ENCODE measurements at places on chromosomes 2 and 18. TPM values are rescaled to one million over a fixed set of nuclear protein-coding genes. Genes with fewer than 3 reads are reported as not detected.

UPP2 gene
- not detected for polyA plus RNA-seq

HOXD12 gene
- polyA plus RNA-seq: not detected

MAP3K2 gene
- polyA plus RNA-seq: 9.9 TPM

THUMPD2 gene
- 11.6 TPM for polyA plus RNA-seq

LCLAT1 gene
- polyA plus RNA-seq: 5.1 TPM

CRACDL gene
- polyA plus RNA-seq: not detected

PLCL1 gene
- 0.23 TPM for polyA plus RNA-seq

RIT2 gene
- polyA plus RNA-seq: not detected

IL1B gene
- 3.6 TPM for polyA plus RNA-seq

ABCG5 gene
- not detected for polyA plus RNA-seq

OTX1 gene
- polyA plus RNA-seq: not detected

DCDC2C gene
- polyA plus RNA-seq: not detected

CNDP2 gene
- polyA plus RNA-seq: 121 TPM

WIPF1 gene
- 137 TPM for polyA plus RNA-seq

DPP4 gene
- polyA plus RNA-seq: 0.20 TPM

TTN gene
- polyA plus RNA-seq: 1.0 TPM

RGPD4 gene
- not detected for polyA plus RNA-seq

CRYGD gene
- polyA plus RNA-seq: not detected

KIAA2012 gene
- polyA plus RNA-seq: not detected

ACOXL gene
- 0.06 TPM for polyA plus RNA-seq

PRSS56 gene
- polyA plus RNA-seq: not detected

ZSWIM2 gene
- not detected for polyA plus RNA-seq

DQX1 gene
- 0.46 TPM for polyA plus RNA-seq

TMEM214 gene
- 68.6 TPM for polyA plus RNA-seq

TUBB6 gene
- polyA plus RNA-seq: 58.7 TPM

SCYGR4 gene
- not detected for polyA plus RNA-seq
